Activated CD8-positive, alpha-beta memory T cell treated with anti-CD3 and anti-CD28 coated beads for 4 hours (primary cell): ENCODE measurements at places on chromosomes 11 and 22.

- DNase-seq = no peak
These were observed 295.6 kb downstream of the TBC1D22A start for GRCh38 chr22:47057916-47058585.

GRCh38 chr11:68089679-68090078 is 31.5 kb downstream of the CHKA start:
- no peak for DNase-seq

GRCh38 chr11:124950601-124951330 is 3.2 kb upstream of the CCDC15 start:
- DNase-seq = no peak

GRCh38 chr11:130042093-130042591 is 27.6 kb upstream of the APLP2 start:
- no peak for DNase-seq

DNA sequence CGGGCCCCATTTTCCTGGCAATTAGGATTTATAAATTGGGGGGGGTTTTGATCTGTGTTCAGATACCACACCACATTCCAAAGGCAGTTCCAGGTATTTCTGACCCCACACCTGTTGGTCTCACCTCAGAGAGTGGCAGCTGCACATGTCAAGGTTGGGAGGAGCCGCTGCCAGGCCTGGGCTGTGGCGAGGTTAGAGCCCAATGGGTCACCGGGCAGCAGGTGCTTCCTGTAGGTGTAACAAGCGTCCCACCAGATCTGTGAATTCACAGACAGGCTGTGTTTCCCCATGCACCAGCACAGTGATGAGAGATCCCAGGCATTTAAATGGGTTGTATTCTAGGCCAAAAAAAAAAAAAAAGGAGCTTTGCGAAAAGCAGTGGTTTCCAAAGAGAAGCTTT is 58.6 kb downstream of the CABIN1 start:
- no peak for DNase-seq

DNA sequence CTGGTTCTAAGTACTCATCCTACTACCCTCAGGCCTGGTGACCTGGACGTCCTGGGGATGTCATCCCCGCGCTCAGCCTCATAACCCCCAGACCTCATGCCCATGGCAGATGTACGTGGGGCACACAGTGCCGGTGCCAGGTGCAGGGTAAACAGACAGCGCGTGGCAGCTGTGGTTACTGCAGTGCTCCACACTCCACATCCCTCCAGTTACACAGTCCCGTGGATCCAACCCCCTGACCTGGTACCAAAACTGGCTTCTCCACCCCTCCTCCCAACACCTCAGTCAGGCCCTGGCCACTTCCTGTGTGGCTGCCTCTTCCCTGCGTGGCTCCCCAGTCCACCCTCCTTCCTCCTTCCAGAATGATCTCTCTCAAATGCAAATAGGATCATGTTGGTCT is 95.2 kb downstream of the DSCAML1 start:
- no peak for DNase-seq

DNA sequence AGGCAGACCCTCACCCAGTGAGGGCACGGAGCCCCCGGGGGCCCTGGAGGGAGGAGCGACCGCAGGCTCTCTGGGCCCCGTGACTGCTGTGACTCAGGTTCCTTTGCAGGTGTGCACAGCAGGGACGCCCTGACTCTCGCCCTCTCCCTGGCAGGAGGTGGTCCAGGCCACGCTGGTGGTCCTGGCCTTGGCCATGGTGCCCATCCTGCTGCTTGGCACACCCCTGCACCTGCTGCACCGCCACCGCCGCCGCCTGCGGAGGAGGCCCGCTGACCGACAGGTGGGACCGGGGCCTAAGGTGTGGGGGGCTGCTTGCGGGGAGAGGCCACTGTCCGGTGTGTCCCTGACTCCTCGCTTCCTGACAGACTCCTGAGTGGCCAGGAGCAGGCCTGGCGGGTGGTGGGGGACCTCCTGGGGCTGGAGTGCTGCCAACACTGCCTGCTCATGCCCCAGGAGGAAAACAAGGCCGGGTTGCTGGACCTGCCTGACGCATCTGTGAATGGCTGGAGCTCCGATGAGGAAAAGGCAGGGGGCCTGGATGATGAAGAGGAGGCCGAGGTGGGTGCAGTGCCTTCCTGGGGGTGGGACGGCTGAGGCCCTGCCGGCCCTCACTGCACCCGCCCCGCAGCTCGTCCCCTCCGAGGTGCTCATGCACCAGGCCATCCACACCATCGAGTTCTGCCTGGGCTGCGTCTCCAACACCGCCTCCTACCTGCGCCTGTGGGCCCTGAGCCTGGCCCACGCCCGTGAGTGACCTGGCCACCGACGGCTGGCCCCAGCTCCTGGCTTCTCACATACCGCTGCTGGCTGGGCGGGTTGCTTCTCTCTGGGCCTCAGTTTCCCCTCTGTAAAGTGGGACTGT is 10.9 kb downstream of the TCIRG1 start:
- no peak for DNase-seq

DNA sequence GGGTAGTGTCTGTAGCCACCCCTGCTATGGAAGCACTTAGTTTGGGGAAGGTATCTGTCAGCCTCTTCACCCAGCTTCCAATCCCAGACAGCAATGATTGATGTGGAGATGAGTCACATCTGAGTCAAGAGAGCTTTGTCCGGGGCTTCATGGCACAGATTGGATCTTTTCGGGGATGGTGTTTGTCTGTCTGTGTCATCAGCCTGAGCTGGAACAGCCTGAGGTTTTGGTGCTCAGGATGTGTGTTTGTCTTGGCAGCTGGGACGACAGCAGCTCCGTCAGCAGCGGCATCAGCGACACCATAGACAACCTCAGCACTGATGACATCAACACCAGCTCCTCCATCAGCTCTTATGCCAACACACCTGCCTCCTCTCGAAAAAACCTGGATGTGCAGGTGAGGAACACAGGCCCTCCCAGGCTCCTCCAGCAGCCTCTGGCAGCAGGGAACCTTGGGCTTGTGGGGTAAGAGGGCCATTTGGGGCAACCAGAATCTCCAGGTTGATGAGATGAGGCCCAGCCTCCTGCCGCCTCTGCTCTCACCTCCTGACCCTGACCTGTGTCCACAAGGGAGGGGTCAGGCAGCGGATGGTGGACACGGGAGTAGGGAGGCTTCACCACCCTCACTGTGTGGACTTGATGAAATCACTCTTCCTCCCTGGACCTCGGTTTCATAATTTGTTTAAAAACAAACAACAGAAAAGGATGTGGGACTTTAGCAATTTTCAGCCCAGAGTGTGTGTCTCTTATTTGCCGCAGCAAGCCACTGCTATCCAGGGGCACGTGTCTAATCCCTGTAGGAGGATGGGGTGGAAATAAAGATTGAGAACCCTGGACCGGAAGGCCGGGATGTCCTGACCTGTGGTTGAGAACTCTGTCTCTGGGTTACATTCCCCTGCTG is 124.3 kb downstream of the DBX1 start:
- no peak for DNase-seq

DNA sequence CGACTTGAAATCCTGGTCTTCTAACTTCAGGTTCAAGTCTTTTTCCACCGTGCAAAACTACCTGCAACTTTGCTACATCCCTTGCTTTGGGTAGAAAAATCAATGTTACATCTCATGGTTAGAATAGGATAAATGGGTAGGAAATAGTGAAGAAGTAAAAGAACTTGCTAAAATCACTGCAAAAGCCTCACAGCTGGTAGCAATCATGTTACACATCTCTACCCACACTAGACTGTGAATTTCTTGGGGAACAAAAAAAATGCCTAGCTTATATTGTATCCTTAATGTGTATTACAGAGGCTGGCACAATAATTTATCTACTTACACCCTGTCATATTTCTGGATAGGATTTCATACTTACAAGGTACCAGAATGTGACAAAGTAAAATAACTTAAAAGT is 133.8 kb downstream of the FAM181B start:
- DNase-seq = no peak

DNA sequence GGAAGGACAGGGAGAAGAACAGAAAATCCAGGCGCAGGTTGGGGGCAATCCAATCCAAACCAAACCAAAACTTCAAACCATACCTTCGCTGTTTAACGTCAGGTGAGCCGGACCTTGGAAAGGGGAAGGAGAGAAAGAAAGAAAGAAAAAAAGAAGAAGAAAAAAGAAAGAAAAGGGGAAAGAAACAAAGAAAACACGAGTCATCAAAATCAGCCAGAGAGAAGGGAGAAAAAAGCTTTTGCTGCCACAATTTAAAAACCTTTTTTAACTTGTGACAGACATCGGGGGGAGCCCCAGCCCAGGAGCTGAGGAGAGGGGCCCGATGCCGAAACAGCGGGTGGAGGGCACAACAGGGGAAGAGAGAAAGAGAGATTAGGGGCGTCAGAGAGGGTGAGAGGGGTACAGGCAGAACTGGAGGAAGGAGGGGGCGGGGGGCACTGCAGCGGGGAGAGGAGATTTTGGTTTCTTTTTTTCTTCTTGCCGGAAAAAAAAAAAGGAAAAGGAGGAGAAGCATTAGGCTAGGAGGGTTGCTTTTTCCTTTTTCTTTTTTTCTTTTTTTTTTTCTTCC is 30.1 kb downstream of the NRXN2 start:
- no peak for DNase-seq

DNA sequence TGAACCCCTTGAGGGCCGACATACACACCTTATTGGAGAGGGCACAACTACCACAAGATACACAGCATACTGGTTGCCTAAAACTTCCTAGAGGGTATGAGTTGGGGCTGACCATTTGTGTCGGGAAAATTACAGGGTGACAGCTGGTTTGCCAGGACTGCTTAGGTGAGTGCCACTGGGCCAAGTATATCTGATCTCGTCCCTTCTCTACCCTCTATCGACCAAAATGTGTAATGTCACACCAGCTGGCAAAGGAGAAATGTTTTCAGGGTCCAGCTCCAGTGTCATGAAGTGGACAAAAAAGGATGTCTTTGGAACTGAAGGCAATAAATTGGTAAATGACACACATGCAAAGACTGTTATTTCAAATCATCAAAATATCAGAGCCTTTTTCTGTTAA is 126.1 kb downstream of the PGR start:
- DNase-seq = no peak

DNA sequence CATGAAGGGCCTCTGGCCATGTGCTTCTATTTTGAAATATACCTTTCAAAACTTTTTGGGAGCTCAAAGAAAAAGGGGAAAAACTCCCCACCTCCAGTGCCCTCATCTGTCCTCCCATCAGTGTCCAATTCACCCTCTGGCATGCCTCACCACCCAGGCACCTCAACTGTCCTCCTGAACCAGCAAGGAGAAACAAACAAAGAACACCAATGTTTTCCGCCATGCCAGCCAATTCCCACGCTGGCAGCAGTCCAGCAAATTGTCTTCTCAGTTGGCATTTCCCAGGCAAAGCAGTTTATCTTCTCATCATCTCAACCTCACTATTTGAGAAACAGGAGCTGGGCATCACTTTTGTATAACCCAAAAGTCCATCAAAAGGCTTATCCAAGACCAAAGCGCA is 496.9 kb downstream of the SOX6 start:
- no peak for DNase-seq

- no peak for DNase-seq
These were observed 5.5 kb downstream of the ZC3H12C start for GRCh38 chr11:110098645-110099044.

- DNase-seq = no peak
These were observed 78.9 kb upstream of the POU2AF2 start for GRCh38 chr11:111166598-111166997.

- DNase-seq = no peak
These were observed 69.0 kb upstream of the ARFGAP3 start for GRCh38 chr22:42926104-42926503.
